ENCODE measurements at places on chromosomes 1 and 21.

DNA sequence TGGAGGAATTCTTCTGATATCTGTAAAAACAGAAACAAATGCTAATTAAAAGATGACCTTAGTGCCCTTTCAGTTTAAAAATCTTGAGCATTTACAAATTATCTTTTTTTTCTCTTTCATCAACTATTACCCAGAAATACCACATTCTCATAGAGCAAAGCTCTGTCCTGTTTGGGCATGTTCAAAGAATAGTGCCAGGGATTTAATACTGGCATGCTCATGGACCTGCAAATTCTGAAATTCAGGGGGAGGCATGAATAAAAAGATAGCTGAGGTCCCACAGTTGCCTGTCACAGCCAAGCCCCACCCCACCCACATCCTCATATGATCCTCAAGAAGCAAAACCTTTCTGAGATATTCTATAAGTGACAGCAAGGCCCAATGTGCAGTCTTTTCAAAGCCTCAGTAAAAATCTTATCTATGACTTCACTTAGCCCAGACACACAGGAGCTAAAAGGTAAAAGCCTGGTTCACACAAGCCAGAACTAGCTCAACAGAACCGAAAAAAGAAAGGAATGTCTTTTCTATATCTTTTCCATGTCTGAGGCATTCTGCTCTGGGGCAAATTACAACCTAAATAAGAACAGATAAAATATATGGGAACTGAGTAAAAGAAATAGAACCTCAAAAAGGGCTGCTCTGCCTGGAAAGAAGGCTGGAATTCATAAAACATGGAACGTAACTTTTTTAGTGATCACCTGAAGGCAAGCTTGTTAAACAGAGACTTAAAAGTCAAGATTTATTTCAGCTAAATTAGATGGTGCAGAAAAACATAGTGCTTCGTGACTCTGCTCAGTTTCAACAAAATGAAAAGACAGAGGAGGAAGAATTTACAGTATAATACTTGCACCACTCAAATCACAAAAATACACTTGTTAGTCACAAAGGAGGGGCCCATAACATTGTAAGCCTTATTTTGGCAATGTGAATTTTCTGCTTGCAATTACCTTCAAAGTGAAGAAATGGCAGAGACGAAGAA is 11.0 kb downstream of the WLS start:
- DNase-seq: no peak

DNA sequence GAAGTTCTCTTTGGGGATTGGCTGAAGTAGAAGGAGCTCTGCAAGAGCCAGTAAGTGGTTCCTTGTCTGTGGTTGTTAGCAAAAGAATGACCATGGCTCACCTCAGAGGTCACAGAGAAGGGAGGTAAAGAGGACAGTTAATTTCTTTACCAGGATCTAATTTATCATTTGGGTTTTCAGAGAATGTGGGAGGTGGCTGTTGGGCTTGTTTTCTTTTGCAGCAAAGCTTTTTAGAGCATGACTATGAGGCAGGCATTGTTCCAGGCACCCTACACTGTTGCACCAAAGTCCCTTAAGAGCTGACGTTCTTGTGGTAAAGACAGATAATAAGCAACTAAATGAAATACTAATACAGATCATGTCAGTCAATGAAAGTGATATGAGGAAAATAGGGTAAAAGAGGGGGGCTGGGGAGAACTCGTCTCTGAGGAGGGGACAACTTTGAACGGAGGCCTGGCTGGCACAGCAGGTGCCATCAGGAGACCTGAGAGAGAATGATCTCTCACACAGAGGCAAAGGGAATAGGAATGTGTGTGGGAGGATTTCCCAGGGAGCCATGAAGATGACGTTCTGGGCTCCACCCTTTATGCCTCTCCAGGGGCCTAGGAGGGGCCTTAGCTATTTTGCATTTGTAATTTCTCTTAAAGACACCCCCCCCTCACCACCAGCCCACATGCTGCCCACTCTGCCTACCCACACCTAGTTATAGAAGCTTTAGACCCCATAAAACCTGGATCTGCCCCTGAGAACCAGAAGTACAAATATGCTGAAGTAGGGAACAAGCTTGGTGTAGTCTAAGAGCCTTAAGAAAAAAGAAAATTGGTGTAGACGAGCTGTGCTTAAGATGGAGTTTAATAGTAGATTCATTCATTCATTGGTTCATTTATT is 177.5 kb downstream of the ROR1 start:
- DNase-seq: no peak

DNA sequence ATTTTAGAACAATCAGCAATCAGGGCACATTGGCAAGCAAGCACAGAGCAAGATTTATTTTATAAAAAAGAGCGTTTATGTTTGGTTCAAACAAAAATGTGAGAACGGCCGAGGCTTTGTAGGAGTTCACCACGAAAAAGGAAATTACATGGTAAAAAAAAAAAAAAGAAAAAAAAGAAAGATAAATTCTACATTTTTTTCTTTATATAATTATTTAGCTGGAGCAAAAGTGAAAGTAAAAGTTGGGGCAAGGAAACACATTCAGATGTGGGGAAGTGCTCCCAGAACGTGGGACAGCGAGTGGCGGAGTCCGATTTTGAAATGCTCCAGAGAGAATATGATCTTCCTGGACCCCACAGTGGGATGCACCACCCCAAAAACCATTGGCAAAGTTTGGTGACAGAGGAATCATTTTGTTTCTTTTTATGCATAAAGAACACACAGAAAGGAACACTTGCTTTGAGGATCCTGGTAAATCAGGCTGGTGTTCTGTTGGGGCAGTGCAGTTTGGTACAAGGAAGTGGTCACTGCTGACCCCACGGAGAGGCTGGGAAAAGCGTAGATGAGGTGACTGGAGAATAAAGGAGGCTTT is 16.3 kb upstream of the ATP5PO start:
- no peak for DNase-seq

DNA sequence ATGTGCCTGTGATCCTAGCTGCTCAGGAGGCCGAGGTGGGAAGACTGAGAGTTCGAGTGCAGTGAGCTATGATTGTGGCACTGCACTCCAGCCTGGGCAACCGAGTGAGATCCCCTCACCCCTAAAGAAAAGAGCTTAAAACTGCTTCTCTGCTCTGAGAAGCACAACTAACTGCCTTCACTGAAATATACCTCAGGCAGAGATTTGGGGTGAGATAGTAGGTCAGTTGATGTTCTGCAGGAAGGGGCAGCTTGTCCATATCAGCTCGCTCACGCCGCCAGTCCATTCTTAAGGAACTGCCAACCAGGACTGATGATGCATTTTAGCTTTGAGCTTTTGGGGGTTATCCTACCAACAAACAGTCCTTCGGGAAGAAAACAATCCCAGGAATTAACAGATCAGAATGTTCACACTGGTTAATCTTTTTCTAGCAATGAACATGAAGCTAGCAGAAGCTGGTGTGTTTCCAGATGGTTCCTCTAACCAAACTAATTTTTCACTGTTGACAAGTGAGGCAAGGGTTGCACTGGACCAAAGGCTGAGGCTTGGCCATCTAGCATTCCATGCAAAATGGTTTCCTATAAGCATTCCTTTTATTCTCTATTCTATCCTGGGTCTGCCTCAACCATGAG is 31.6 kb downstream of the LHX4 start:
- DNase-seq: no peak

- peak; percentile 79 for DNase-seq
These were observed 36.4 kb downstream of the RXRG start for GRCh38 chr1:165408518-165408917.
